ENCODE measurements at places on chromosomes 1 and 21. TPM values are rescaled to one million over a fixed set of nuclear protein-coding genes. Genes with fewer than 3 reads are reported as not detected.

DNA sequence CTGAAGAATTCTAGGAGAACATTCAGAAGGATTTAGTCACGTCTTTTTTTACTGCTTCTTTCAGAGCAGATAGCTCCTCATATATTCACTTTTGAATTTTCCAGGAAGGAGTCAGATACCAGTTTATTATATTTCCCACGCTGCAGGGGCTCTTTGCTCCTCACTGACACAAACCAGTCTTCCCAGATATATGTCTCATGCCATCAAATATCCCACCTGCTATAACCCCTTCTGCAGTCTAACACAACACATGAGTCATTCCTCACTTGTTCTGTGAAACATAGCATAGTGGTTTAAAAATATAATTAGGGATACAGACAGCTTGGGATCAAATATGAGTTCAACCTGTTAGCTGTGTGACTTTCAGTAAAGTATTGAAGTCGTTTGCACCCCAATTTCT is 251.7 kb upstream of the DPYD start:
- DNase-seq, result no peak

DNA sequence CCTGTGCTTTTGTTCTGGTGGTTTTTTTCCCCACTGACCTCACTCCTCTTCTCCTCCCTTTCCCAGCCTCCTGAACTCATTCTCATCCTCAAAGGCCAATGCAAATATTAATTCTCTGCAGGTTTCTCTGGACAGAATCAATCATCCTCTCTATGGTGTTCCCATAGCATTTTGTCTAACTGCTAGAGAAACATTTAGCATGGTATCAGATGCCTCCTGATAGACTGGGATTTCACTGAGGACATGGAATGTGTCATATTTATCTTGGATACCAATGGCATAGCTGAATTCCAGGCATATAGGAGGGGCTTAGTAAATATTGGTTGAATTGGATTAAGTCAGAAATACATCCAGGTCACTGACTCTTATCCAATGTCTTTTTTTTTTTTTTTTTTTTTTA is 46.1 kb upstream of the SRP9 start:
- no peak for DNase-seq

DNA sequence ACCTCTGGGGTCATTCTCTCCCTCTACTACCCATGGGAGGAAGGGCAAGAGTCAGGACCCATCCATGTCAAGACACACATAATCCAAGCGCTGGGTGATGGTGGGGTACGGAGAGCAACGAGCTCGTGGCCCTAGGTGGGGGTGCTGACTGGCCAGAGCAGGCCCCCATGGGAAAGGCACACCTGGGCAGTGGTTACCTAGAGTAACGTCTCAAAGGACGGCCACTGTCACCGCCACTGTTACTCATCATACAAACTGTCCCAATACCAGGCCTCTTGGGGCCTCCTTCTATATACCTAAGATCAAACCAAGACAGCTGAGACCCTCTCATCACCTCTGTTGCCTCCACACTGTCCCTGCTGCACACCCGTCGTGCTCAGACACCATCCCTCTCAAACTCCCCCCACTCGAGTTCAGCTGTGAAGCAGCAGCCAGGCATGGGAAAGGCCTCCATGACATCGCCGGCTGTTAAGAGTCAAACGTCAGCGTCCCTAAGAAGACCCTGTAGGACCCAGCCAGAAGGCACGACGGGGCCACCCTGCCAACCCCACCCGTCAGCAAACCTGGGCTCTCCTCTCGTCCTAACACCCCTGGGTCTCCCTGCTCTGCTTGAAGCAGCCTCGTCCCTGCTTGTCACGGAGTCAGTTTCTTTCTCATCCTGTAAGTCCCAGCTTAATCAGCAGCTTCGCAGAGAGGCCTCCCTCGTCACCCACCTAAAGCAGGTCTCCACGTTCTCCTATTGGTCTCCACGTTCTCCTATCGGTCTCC is 15.3 kb downstream of the NPHP4 start:
- DNase-seq, result no peak

GRCh38 chr1:159247266-159247665 is 42.6 kb downstream of the ACKR1 start:
- DNase-seq, result no peak

GRCh38 chr1:44068442-44068921 is 37.2 kb upstream of the SLC6A9 start:
- peak; percentile 22 for DNase-seq

DNA sequence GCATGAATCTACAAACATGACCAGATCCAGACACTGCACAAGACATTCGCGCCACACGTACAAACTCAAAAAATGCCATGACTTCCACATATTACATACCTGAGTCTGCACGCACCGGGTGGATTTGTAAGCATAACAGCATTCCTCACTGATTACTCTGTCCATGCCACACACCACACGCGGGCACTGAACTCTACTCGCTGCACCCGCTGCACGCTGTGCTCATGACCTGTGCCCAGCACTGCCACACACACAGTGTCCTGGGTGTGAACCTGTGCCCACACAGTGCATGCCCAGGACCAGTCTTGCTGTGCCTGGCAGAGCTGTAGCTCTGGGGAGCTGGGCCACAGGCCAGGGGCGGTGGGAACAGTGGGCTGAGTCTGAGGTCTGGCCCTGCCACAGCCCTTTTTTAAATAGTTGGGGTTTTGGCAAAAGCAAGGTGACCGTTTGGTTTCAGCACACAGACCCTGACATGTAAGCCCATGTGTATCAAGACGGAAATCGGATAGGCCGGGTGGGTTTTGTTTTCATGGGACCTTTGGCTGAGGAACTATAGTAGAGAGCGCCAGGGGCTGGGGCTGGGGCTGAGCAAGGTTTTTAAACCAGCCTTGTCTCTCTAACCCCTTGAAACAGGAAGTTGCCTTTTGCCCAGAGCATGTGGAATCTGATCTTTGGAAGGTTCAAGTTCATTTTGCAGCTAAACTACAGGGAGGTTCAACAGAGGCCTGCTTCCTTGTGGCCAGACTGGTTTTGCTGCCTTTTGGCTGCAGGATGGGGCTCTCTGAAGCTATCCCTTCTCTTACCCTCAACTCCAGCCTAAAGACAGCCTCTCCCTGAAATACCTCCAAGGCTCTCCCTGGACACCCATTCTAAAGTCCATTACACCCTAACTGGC is 12.3 kb upstream of the GOLT1A start:
- no peak for DNase-seq

DNA sequence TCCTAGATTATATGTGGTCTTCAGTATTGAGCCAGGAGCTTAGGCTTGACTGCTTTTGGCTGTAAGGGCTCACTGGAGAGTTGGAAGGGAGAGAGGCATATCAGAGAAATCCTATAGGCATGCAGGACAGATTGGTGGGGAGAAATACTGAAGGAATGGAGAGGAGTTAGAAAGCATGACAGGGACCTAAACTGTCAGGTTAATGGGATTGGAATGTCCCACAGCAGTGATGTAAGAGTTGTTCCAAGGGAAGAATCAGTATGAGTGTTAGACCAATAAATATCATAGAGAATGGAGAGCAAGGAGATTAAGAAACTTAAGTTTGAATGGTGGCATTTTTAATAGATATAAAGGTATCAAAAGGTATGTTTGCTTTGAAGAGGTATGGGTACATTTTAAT is 39.7 kb downstream of the SLC35A3 start:
- no peak for DNase-seq

DNA sequence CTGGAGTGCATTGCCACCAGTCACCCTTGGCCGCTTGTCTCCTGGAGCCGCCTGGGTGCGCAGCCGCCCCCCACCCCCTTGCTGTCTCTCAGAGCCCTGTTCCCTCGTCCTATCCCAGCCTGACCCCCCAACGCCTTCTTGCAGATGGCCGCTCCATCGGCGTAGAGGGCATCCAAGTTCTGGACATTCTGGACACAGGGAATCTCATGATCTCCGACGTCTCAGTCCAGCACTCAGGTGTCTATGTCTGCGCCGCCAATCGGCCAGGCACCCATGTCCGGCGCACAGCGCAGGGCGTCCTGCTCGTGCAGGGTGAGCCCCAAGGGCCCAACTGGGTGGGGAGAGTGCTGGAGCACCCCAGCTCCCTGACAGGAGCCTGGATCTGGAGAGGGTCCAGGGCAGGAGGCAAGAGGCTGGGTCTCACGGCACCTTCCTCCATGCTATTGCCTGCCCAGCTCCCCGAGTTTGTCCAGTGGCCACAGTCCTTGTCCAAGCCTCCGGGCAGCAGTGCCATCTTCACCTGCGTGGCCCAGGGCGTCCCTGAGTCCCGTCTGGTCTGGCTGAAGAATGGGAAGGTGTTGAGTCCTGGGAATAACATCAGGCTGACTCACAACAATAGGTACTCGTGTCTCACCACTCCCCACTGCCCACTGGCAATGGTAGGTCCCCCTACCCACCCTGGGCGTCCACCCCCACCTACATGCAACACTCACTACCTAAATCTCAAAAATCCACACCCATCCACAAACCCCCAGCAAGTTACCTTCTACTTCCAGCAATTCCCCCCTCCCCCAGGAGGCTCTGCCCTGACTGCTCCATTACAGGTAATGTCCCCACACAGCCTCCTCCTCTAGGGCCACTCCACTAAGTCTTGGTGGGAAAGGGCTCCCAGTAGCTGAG is 24.6 kb downstream of the SLC27A3 start:
- DNase-seq, result peak; percentile 44

DNA sequence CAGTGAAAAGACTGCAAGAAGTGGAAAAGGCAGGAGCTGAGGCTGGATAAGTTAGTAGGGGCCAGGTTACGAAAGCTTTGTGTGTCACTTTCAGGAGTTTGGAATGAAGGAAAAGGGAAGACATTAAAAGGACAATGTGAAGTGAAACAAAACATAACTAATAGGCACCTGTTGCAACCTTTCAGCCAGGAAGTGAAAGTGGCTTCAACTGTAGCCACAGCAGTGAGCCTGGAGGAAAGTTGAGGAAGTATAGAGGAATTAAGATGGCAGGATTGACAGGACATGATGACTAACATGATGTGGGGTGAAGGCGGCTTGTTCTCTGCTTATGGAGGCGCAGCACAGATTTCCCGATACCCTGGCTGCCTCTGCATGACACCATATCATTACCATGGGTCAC is 68.9 kb downstream of the C4BPA start:
- no peak for DNase-seq

DNA sequence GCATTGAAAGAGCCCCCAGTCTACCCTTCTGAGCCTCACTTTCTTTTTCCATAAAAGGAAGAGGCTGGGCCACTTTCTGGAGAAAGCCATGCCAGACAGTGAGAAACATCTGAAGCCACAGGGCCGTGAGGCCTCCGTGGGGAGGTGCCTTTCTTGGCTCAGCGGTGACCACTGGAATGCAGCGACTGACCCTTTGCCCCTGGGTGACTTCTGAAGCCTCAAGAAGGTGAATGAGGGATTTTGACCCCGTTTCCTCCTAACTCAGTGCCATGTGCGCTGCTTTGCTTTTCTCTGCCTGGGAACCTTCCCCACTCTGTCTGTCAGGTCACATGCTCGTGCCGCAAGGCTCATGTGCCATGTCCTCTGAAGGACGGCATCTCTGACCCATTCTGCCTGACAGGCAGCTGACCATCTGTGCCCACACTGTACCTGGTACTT is 44.7 kb upstream of the A3GALT2 start:
- DNase-seq, result peak; percentile 63

GRCh38 chr1:155969377-155969791 is 9.0 kb downstream of the ARHGEF2 start:
- DNase-seq, result peak; percentile 55

- DNase-seq, result peak; percentile 29
Measured at GRCh38 chr1:72284348-72285073, 2.2 kb upstream of the NEGR1 start.

DNA sequence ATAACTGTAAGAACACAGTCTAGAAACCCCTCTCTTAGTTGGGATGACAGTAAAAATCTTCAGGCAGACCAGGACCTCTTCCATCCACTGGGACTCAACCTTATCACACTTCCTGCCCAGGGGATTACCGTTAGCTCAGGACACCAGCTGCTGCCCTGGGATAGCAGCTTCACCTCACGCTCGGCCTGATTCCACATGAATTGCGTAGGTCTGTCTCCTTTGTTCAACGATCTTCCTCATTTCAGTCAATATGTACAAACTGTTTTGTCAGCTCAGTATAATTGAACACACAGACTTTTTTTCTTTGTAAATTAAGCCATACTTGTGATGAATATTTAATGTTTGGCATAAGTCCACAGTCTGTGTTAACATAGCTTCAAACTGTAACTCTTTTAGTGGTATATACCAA is 290.4 kb downstream of the GRIK1 start:
- no peak for DNase-seq

Gene VANGL2
- polyA plus RNA-seq, result 0.27 TPM

Gene KAZN
- 0.97 TPM for polyA plus RNA-seq

GRCh38 chr1:172778456-172779455 is 119.9 kb downstream of the FASLG start:
- DNase-seq, result no peak

Gene AUNIP
- 0.13 TPM for polyA plus RNA-seq

Gene ZNF593OS
- 0.70 TPM for polyA plus RNA-seq

Gene EXOSC10
- 39.1 TPM for polyA plus RNA-seq

DNA sequence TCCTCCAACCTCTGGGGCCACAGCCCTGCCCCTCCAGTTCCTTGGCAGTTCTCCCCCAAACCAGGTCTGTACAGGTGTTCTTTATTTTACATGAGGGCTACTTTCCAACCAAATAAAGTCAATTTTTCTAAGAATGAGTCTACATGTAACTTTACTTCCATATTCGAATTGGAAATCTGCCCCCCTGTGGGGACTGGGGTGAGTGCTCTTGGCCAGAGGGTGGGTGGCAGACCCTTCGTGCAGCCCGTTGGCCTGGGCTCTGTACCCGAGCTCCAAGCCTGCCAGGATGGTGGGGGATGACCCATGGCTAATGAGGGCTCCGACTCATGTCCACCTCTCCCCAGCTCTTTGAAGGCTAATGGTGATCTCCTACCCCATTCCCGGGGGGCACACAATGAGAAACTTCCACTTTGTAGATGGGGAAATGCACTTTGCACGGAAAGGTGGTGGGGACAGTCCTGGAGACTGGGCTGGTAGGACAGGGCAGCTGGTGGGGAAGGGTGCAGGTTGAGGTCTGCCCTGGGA is 589 bp upstream of the CATSPER4 start:
- DNase-seq, result no peak

Gene NPL
- polyA plus RNA-seq, result 4.3 TPM

Gene CLCNKB
- polyA plus RNA-seq, result not detected

DNA sequence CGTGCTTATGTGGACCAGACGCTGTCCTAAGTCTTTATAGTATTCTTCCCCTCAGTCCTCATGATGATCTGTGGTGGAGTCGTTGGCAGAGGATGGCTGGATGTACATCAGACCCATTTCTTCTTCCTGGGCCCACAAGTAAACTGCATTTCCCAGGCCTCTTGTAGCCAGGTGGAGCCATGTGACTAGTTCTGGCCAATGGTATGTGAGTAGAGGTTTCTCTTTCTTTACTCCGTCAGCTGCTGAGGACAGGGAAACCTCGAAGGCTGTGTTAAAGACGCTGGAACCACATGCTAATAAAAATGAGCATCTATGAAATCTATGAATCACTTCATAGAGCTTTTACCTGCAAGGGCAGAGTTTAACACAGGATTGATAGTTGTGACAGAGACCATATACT is 18.7 kb upstream of the ZNF362 start:
- DNase-seq, result no peak

Measured in psoas muscle (tissue), 8 donors.